Posterior cingulate gyrus (tissue), 11 donors: ENCODE measurements at places on chromosomes 5 and 9.

DNA sequence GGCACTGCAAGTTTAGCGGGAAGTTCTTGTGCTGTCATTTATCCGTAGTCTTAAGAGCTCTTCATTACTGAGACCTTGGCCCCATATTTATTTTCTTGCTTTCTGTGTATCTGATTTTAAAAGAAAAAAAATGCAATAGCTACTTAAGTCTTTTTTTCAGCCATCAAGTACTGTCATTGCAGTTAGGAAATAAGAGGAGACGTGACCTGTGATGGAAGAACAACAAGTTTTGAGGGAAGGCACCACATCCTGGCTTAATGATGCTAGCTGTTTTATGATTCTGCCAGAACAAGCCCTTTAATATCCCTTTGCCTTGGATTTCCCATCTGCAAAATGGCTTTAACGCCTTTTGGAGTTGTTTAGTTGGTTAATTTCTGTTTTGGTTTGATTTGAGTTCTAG is 3.8 kb downstream of the RGMB start:
- no peak for DNase-seq

- no peak for DNase-seq
These were observed 27.9 kb upstream of the ALDH1A1 start for GRCh38 chr9:72980600-72981265.

GRCh38 chr5:112910529-112910928 is 11.5 kb downstream of the REEP5 start:
- no peak for DNase-seq

DNA sequence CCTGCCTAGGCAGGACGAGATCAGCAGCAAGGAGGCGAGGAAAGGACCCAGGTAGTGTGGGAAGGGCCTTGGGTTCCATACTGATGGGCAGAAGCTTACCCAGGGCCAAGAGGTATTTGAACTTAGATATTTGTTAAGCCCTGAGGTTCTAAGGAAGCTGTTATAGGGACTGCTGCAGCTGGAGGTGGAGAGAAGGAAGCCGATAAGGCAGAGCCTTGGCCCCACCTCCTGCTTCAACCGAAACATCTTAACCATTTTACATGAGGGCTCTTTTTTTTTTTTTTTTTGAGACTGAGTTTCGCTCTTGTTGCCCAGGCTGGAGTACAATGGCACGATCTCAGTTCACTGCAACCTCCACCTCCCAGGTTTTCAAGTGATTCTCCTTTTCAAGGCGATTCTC is 8.6 kb upstream of the AQP3 start:
- DNase-seq, result no peak

DNA sequence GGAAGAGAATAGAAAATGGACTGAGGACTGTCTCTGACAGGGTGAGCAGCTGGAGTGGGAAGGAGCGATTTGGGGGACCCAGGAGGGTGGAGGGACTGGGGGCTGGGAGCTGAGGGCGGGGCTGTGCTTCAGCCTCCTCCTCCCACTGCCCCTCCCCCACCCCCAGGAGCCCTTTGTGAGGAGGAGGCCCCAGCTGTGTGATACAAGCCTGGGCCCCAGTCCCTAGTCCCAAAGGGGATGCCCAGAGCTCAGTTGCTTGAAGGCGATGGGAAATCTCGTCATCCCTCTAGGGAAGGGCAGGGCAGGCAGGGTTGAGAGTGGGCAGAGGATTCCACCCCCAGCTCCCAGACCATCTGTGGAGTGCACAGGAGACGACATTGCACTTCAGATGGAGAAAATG is at the start of gene SPATA31E1:
Gene SPATA31E1 (plus strand): TSS at position 251 of the 400 bp plus-strand sequence. CDS start 15 bp downstream, at position 266.
- peak; percentile 2 for DNase-seq

DNA sequence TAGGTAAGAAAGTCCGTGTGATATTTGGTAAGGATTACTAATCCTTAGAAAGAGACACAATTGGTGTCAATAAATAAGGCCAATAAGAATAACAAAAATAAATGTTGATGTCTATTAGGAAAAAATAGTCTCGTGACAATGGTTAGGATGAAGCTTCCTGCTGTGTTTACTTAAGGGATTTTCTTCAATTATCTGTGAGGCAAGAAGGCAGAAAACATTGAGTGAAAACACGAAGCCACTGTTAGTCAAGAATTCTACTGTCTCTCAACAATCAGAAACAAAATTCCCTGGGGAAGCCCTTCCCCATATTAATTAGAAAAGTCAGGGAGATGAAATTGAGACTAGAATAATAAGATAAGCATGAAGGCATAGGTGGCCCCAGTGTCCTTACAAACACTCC is 149.0 kb downstream of the SYK start:
- DNase-seq, result no peak

GRCh38 chr5:42230839-42231238 is 192.4 kb upstream of the GHR start:
- DNase-seq, result peak; percentile 65

GRCh38 chr5:55885359-55885758 is 34.2 kb downstream of the IL31RA start:
- no peak for DNase-seq

GRCh38 chr5:106699198-106699597 is 971.5 kb downstream of the EFNA5 start:
- no peak for DNase-seq

GRCh38 chr5:164392531-164392930 is 887.1 kb downstream of the MAT2B start:
- DNase-seq, result no peak

- DNase-seq, result peak; percentile 20
These were observed 1.3 kb downstream of the ZER1 start for GRCh38 chr9:128770286-128771030.

- DNase-seq, result no peak
These were observed 220.8 kb upstream of the DAPK1 start for GRCh38 chr9:87276851-87277261.

- DNase-seq, result peak; percentile 84
These were observed 2.4 kb downstream of the LTC4S start for GRCh38 chr5:179795863-179796833.

- no peak for DNase-seq
These were observed 249.8 kb upstream of the ZNF608 start for GRCh38 chr5:124996023-124996763.

DNA sequence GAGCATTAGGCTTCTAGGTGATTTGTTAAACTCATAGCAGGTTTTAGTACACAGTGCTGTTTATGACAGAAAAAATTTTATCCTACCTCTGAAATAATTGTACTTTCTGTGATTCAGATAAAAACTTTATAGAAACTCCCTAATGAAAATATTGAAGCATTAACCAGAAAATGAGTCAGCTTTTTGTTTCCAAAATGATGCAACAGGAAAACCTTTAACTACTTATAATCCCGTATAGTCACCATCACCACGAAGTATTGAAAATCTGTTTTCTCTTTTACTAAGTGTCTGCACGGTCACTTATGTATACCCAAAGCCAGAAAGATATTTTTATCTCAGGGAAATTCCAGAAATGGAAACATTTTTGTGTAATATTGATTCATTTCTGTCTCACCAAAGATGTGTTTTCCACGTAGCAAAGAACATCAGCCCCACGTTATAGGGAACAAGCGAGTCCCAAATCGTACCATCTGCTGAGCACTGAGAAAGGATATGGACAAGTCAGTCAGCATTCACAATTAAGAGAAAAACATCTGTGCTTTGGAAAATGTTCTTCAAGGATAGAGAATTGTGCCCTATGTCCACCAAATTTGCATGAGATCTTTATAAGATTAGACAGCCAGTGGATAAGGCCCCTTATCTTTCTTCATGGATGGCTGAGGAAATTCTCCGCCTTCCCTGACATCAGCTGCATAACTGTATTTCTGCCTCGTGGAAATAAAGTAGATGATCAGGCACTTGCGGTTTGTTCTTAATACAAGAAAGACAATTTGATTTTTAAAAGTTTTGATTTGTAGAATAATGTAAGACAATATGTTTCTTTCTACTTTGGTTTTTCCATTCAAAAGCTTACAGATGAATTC is 41.9 kb downstream of the TNFAIP8 start:
- DNase-seq, result no peak

DNA sequence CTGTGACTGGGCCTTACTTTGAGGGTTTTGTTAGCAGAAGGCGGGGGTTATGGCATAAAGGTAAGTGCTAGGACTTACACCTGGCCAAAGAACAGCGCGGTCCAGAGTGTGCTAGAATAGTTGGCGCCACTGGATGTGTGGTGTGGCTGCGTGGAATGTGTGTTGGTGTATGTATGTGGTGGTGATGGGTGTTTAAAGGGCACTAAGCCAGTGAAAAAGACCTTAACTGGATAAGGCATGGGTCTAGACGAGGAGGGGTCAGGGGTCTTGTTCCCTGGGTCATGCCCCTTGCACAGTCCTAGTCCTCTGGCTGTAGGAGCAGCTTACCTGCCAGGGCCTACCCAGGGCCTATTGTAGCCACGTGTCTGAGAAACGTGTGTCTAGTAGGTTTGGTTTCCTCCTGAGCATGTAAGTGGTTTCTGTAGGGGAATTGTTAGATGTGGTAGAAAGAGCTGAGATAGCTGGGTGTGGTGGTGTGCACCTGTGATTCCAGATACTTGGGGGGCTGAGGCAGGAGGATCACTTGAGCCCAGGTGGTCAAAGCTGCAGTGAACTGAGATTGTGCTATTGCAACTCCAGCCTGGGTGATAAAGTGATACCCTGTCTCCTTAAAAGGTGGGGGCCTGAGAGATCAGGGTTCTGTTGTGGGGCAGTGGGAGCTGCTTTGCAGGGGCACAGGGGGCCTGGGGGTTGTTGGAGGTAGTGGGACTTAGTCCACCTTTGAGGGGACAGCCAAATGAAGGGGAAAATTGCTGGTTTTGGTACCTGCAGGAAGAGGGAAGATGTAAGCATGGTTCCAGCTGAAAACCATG is 55.2 kb downstream of the HSPA4 start:
- DNase-seq, result no peak

GRCh38 chr9:90727488-90727887 is 74.1 kb upstream of the SYK start:
- DNase-seq, result no peak

DNA sequence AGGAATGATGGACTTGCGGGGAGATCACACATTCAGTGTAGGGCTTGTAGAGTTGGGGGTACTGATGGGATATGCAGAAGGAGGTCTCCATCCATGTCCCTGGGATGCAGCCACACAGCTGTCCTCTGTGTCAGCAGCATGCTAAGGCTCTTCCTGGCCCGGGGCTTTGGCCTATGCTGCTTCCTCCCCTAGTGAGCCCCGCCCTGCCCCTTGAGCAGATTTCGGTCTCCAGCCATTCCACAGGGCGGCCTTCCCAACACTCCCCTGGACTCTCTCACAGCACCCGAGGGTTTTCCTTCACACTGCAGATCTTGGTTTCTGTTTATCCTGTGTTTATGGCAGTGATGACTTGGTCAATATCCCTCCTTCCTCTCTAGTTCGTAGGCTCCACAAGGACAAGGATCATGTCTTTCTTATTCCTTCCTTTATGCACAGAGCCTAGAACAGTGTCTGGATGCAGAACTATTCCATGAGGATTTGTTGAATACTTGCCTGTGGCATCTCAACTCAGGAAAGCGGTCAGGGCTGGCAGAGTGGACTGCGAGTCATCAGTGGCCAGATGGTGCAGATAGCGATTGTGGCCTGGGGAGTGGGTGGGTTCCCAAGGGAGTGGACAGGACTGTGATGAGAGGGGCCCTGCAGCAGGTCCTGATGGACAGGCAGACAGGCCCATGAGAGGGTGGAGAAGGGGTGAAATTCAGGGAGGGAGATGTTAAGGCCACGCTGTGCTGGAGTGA is 114.2 kb downstream of the RGS3 start:
- DNase-seq, result no peak

GRCh38 chr9:69606089-69606488 is 66.1 kb downstream of the APBA1 start:
- DNase-seq, result no peak

DNA sequence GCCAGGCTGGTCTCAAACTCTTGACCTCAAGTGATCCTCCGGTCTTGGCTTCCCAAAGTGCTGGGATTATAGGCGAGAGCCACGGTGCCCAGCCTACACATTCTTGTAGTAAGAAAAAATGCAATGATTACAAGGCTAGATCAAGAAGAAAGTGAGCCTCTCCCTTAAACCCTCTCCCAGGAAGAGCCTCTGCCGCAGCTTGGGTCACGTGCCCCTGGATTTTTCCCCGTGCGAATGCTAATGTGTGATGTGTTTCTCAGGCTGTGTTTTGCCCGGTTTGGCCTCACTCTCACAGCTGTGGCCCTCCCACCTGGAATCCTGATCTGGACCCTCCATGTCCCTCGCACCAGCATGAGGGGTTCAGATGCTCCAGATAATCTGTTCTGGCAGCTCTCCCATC is 6.9 kb downstream of the PLPP7 start:
- DNase-seq, result no peak

- no peak for DNase-seq
These were observed 30.6 kb upstream of the ANKRD33B start for GRCh38 chr5:10533226-10533625.

DNA sequence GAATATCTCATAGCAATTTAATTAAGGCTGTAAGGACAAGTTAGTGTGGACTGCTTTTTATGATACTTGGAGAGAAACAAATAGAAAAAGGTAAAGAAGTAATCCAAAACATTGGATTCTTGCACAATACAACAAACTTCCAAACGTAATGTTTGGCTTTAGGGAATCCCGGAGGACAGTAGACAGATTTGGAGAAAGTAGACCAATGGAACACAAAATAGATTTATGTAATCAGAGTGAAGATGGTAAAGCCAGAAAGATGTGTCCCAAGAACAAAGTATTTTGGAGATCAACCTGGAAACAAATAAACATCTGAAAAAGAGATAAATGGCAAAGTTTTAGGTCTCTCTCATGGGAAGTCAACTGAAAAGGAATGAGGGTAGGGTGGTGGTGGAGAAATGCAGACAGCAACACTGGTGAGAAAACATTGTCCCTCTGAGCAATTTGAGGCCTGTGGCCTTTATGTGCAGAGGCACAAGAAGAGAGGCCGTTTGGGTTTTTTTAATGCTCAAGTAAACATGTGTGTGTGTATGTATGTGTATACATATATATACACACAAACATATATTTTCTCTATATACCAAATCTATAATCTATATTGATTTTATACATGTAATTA is 620.6 kb downstream of the PDE4D start:
- no peak for DNase-seq

- DNase-seq, result no peak
These were observed 124.4 kb downstream of the SLC28A3 start for GRCh38 chr9:84216151-84216550.

- DNase-seq, result no peak
These were observed 128.5 kb downstream of the GLIS3 start for GRCh38 chr9:4171261-4171900.

- no peak for DNase-seq
These were observed 18.7 kb upstream of the WDR38 start for GRCh38 chr9:124834591-124834990.

GRCh38 chr9:119126040-119126439 is 243.2 kb downstream of the BRINP1 start:
- DNase-seq, result no peak

- no peak for DNase-seq
These were observed 287.8 kb downstream of the FANCC start for GRCh38 chr9:95029720-95030119.

DNA sequence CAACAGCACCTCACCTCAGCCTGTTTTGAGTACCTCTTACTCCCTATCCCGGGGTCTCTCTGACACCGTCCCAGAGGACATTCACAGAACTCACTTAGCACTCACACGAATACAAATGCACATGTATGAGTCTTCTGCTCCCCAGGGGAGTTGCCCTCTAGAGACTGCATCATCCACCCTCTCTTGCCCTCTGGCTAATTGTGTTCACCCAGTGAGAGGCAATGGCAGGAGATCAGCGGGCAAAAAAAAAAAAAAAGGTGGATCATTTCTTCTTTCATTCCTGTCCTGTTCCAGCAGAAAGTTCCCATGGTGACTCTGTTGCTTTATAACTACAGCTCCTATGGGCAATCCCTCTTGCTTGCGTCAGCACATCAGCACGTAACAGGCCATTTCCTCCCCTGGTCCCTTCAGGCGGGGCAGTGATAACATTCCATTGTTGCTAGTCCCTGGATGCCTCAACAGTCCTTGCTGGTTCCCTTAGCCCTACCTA is 23.5 kb upstream of the SNX2 start:
- DNase-seq, result no peak
